ENCODE measurements at places on chromosomes 1 and 21.

DNA sequence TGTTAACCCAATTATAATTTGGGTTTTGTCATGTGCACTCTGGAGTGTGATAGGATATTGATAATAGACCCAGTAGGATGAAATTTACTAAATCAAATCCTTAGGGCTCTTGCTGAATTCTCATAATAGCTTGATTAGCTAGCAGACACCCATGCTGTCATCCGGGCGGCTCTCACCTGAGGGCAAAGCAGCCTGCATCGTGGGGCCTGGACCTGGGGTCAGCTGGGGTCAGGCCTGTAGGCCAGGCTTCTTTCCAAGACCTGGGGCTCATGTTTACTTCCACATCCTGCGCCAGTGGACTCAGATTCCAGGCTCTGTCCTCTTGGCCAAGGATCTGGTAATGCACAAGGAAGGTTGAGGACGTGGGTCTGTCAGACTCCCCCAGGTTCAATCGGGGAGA is 486.3 kb downstream of the NPHP4 start:
- H3K36me3 ChIP-seq = no peaks in the 10 kb centered on the region
- H3K4me1 ChIP-seq = peaks cover 34% of the 10 kb centered on the region
- no peak overlapping the region for H3K27ac ChIP-seq
- H3K4me3 ChIP-seq = no peak overlapping the region

DNA sequence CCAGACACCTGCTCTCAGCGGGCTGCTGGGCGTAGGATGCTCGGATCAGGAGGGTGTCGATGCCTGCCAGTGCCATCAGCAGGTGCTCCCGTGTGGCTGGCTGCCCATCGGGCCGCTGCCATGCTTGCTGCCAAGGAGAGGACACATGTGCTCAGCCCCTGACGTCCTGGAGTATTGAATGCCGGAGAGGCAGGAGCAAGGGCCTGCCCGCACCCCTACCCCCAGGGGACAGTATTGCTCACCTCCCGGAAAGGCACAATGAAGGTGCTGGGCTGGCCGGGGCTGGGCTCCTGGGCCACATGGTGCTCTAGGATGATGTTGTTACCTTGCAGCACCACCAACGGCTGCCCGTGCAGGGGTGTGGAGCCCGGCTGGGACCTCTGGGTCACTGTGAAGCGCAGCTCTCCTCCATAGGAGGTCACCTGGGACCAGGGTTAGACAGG is 61.5 kb downstream of the HSPG2 start:
- no peak overlapping the region for H3K4me3 ChIP-seq
- no peak for DNase-seq
- H3K4me1 ChIP-seq = peaks cover 2% of the 10 kb centered on the region
- H3K27ac ChIP-seq = no peak overlapping the region

- H3K36me3 ChIP-seq = no peaks in the 10 kb centered on the region
- H3K27me3 ChIP-seq = no peaks in the 10 kb centered on the region
- DNase-seq = no peak
- H3K27ac ChIP-seq = no peak overlapping the region
- no peak overlapping the region for H3K4me3 ChIP-seq
Measured at GRCh38 chr1:8643542-8644536, 173.6 kb downstream of the RERE start.

- H3K4me1 ChIP-seq = no peaks in the 10 kb centered on the region
- DNase-seq = no peak
- H3K27ac ChIP-seq = no peak overlapping the region
- no peak overlapping the region for H3K4me3 ChIP-seq
- H3K27me3 ChIP-seq = no peaks in the 10 kb centered on the region
Measured at GRCh38 chr1:23999156-23999671, 19.1 kb upstream of the SRSF10 start.

GRCh38 chr1:53471000-53471399 is 11.8 kb downstream of the DMRTB1 start:
- peak; percentile 79 for DNase-seq
- H3K27ac ChIP-seq = no peak overlapping the region
- H3K4me1 ChIP-seq = peaks cover 7% of the 10 kb centered on the region
- no peak overlapping the region for H3K4me3 ChIP-seq
- no peaks in the 10 kb centered on the region for H3K27me3 ChIP-seq

- H3K27me3 ChIP-seq = no peaks in the 10 kb centered on the region
- peak within 1 kb of the TSS; percentile 3 for H3K4me3 ChIP-seq
- H3K27ac ChIP-seq = no peak within 1 kb of the TSS
- H3K4me1 ChIP-seq = peaks cover 13% of the 10 kb centered on the region
- H3K36me3 ChIP-seq = no peaks in the 10 kb centered on the region
Measured at GRCh38 chr1:190477762-190478148, at the start of gene BRINP3. Gene BRINP3, minus strand, starts transcription at chr1:190477864.

DNA sequence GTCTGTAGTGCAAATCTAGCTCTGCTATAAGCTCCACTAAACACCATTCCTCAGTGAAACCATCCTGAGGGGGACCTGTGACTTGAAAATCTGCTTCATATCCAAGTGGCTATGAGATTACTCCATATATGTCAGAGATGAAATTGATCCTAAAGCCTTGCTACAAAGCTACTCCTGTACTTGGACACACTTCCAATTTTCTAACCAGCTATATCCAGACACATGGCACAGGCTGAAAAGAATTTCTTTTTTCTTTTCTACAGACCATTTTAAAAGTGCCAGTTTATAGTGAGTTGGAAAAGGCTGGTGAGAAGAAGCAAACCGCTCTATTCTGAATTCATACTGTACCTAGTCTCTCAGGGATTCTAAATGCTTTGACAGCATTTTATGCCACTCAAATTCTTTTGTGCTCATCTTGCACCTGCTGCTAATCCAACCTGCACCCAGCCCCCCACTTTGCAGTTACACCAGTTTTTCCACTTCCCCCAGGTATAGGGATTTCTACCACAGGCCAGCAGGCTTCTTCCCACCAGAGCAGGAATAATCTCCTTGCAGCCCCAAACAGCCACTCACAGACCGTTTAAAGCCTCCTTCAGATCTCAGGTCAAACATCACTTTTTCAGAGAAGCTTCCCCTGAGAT is 112.5 kb downstream of the RERE start:
- H3K27ac ChIP-seq = no peak overlapping the region
- H3K27me3 ChIP-seq = no peaks in the 10 kb centered on the region
- DNase-seq = no peak
- H3K4me3 ChIP-seq = no peak overlapping the region

GRCh38 chr1:48645883-48646282 is 130.8 kb downstream of the BEND5 start:
- H3K27ac ChIP-seq = no peak overlapping the region
- H3K27me3 ChIP-seq = no peaks in the 10 kb centered on the region
- no peak for DNase-seq
- no peaks in the 10 kb centered on the region for H3K4me1 ChIP-seq
- no peaks in the 10 kb centered on the region for H3K36me3 ChIP-seq
- H3K4me3 ChIP-seq = no peak overlapping the region

DNA sequence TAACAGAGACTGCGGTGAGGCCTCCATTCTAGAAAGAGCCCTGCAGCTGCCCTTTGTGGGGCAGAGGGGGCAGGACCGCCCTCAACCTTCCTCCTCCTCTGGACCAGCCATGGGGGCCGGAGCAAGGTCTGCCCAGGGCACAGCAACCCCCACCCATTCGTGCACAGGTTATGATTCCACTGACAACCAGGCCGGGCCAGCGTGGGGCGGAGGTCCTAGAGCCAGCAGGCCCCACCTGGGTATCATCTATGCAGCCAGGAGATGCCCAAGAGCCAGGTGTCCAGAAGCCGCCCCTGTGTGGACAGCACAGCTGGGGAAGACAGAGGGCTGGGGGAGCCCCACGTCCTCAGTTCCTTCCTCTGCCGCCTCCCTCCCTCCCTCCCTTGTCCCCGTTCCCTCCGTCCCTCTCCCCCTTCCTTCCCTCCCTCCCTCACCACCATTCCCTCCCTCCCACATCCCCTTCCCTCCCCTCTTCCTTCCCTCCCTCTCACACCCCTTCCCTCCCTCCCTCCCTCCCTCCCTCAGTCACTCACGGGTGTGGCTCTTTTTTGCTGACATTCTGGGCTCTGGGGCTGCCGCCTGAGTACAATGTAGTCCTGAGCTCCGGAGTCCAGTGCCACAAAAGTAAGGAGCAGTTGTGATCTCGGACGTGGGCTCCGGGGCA is 12.3 kb downstream of the RNF223 start:
- H3K4me3 ChIP-seq = no peak overlapping the region
- no peak overlapping the region for H3K27ac ChIP-seq
- no peaks in the 10 kb centered on the region for H3K36me3 ChIP-seq
- H3K4me1 ChIP-seq = peaks cover 38% of the 10 kb centered on the region
- DNase-seq = no peak
- peaks cover 5% of the 10 kb centered on the region for H3K27me3 ChIP-seq

DNA sequence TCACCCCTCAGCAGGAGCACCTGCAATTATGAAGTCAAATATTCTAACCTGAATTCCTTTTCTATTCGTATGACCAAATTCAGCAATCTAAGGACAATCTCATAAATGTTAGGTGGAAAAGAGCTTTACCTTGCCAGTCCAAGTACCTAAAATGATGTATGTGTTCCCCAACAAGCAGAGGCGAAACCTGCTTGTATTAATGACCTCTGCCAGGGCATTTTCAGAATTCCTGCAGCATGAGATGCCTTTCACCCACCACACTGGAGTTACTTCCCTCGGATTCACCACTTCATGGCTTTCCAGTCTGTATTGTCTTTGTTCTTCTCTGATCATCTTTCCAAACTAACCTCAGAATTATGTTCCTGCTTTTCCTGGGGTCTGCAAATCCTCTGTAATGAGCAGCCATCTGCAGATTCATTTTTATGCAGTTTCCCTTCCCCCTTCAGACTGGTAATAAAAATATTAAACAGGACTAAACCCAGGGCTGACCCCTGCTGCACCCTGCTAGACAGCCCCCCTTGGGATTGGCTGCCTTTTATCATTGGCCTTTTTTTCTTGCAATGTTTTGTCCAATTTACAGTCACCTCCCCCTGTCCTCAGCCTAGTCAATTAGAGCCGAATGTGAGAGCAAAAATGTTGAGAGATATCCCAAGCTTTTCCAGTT is 26.6 kb upstream of the CASQ2 start:
- H3K4me1 ChIP-seq = no peaks in the 10 kb centered on the region
- no peak overlapping the region for H3K4me3 ChIP-seq
- no peaks in the 10 kb centered on the region for H3K36me3 ChIP-seq
- DNase-seq = no peak

GRCh38 chr1:53408013-53408754 is 51.0 kb upstream of the DMRTB1 start:
- H3K36me3 ChIP-seq = no peaks in the 10 kb centered on the region
- H3K4me1 ChIP-seq = no peaks in the 10 kb centered on the region
- no peaks in the 10 kb centered on the region for H3K27me3 ChIP-seq
- no peak overlapping the region for H3K27ac ChIP-seq
- DNase-seq = peak; percentile 75

GRCh38 chr1:22747021-22747734 is 36.5 kb downstream of the EPHB2 start:
- peaks cover 18% of the 10 kb centered on the region for H3K4me1 ChIP-seq
- no peaks in the 10 kb centered on the region for H3K27me3 ChIP-seq
- DNase-seq = no peak
- H3K36me3 ChIP-seq = no peaks in the 10 kb centered on the region
- no peak overlapping the region for H3K4me3 ChIP-seq

DNA sequence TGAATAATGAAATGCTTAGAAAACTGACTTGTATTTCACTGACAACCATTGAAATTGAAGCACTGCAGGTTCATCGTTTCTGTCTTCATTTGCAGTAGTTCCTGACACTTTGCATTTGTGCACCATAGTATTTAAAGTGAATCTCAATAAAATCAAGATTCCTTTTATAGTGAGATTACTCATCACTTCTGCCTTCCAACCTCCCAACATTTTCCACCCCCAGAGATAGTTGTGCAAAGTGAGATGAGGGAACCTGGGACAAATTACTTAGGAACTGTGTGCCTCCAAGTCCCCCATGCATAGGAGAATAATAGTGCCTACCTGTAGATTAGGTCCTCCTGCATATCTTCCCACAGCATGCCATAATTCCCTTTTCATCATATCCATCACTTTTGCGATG is 114.9 kb upstream of the DPT start:
- no peak overlapping the region for H3K27ac ChIP-seq
- no peak overlapping the region for H3K4me3 ChIP-seq
- DNase-seq = no peak
- H3K36me3 ChIP-seq = no peaks in the 10 kb centered on the region
- no peaks in the 10 kb centered on the region for H3K4me1 ChIP-seq

DNA sequence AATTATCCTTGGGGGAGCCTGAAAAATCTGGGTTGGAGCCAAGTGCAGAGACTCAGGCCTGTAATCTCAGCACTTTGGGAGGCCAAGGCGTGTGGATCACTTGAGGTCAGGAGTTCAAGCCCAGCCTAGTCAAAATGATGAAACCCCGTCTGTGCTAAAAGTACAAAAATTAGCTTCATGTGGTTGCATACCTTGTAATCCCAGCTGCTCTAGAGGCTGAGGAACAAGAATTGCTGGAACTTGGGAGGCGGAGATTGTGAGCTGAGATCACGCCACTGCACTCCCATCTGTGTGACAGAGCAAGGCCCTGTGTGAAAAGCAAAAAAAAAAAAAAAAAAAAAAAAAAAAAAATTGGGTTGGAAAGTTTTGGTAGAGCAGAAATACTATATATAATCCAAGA is 1563.6 kb upstream of the PRMT6 start:
- no peaks in the 10 kb centered on the region for H3K36me3 ChIP-seq
- H3K4me1 ChIP-seq = no peaks in the 10 kb centered on the region
- H3K4me3 ChIP-seq = no peak overlapping the region
- no peak overlapping the region for H3K27ac ChIP-seq
- no peaks in the 10 kb centered on the region for H3K27me3 ChIP-seq

Data from vagina (tissue), 2 donors.